ENCODE measurements at places on chromosomes 7 and 10. TPM values are rescaled to one million over a fixed set of nuclear protein-coding genes. Genes with fewer than 3 reads are reported as not detected.

DNA sequence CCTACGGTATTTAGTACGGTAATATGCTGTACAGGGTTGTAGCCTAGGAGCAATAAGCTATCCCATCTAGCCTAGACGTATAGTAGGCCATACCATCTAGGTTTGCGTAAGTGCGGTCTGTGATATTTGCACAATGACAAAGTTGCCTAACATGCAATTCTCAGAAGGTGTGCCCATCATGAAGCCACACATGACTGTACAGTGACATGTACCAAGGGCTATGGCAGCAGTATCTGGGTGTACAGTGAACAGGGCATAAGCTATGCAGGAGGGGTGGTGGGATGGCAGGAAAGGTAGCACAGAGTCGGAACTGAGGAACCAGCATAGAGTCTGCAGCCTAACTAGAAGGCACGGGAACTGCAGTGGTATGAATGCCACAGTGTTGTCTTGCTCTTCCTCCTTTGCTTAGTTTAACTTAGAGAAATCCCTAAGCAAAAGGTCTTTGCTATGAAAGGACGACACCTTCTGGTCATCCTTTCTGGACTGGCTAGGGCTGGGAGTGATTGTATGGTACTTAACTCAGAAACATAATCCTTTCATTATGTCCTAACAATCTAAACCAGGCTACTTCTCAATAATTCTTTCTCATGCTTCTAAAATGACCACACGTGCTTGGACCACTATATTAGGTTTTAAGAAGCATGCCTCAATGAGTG, 93.5 kb downstream of the DYNC1I1 start:
- no peaks in the 10 kb centered on the region for H3K27me3 ChIP-seq
- H3K4me1 ChIP-seq: no peaks in the 10 kb centered on the region
- H3K36me3 ChIP-seq: no peaks in the 10 kb centered on the region

Gene TLL2
- total RNA-seq: 0.15 TPM

GRCh38 chr10:130463104-130463875, 327.1 kb downstream of the GLRX3 start:
- no peaks in the 10 kb centered on the region for H3K4me1 ChIP-seq
- no peaks in the 10 kb centered on the region for H3K36me3 ChIP-seq
- no peak overlapping the region for H3K27ac ChIP-seq
- no peak overlapping the region for H3K4me3 ChIP-seq

GRCh38 chr10:76091926-76092325, 660.5 kb downstream of the LRMDA start:
- H3K4me1 ChIP-seq: no peaks in the 10 kb centered on the region
- no peak for DNase-seq
- no peaks in the 10 kb centered on the region for H3K27me3 ChIP-seq
- H3K27ac ChIP-seq: no peak overlapping the region

- no peaks in the 10 kb centered on the region for H3K36me3 ChIP-seq
- DNase-seq: no peak
- no peak overlapping the region for H3K27ac ChIP-seq
- H3K27me3 ChIP-seq: no peaks in the 10 kb centered on the region
- H3K4me1 ChIP-seq: no peaks in the 10 kb centered on the region
- no peak overlapping the region for H3K4me3 ChIP-seq
Measured at GRCh38 chr10:25954851-25955250, 20.8 kb downstream of the MYO3A start.

DNA sequence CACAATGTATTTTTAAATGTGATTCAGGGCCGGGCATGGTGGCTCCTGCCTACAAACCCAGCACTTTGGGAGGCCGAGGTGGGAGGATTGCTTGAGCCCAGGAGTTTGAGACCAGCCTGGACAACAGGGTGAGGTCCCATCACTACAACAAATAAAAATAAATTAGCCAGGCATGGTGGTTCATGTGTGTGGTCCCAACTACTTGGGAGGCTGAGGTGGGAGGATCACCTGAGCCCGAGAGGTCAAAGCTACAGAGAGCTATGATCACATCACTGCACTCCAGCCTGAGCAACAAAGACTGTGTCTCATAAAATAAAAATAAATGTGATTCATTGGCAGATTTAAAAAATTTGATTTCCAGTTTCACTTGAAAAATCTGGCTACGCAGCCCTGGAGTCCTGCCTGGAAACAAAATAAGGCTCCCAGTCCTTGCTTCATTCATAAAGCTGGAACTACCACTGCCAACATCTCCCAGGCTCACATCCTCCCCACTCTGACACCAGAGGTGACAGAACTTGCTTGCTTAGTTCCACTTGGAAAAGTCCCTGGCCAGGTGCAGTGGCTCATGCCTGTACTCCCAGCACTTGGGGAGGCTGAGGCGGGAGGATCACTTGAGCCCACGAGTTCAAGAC, 27.9 kb upstream of the SLC35G1 start:
- H3K4me1 ChIP-seq: no peaks in the 10 kb centered on the region
- H3K4me3 ChIP-seq: no peak overlapping the region
- H3K27me3 ChIP-seq: no peaks in the 10 kb centered on the region
- no peak for DNase-seq
